ENCODE measurements at places on chromosomes 4 and X.

DNA sequence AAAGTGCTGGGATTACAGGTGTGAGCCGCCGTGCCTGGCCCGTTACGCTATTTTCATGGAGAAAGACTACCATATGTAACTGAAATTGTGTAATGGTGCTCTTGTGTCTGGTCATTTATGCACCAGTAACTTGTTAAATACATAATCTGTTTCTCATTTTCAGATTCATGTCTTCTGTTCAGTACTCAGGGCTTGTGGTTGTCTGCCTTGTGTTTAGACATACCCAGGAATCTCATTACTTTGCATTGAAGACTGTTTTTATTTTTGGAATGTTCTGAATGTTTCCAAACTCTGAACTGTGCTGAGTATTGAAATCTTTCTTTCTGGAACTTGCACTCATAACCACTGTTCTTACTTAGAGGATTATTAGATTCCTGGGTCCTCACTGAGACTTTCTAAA, 52.8 kb downstream of the PDLIM5 start:
- peak; percentile 53 for DNase-seq

GRCh38 chr4:54234497-54235205, 5.6 kb downstream of the PDGFRA start:
- no peak for DNase-seq

GRCh38 chr4:109945056-109945455, 32.4 kb downstream of the EGF start:
- no peak for DNase-seq

DNA sequence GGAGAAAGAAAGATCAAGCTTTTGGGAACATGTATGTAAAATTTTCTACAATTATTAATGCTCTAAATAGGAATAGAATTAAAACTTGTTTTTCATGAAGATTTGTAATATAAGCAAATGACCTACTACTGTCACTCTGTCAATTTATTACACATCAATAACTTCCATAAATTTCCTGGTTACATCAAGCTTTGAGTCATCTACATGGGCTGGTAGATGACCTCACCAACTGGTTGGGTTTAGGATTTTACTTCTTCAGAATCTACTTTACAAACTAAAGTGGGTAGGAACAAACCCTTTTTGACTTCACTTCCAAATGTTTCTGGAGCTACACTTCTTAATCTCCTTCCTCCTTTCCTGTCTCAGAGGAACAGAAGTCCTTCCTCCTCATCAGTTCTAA, 12.0 kb upstream of the LRAT start:
- DNase-seq: no peak

- no peak for DNase-seq
These were observed 28.3 kb upstream of the UXT start for GRCh38 chrX:47687263-47687662.

DNA sequence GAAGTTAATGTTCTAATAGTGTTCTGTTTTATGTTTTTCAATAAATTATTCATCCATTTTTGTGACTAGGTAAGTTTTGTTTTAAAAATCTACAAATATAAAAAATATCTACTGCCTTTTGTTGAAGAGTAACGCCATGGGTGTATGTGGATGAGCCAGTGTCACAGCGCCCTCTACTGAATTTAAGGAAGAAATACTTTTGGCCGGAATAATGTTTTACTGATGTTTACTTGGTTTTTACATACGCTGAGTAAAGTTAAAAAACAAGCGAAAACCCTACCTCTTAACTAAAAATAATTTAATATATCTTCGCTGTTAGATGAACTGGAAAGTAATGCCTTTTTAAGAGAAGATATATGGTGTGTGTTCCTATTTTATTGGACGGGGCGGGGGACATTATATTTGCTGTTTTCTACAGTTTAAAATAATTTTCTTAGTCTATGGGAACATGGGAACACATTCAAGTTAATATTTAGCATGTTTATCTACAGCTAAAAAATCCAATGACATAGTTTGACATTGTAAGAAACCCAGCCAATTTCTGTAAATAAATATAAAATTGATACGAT, 86.1 kb downstream of the CPE start:
- peak; percentile 30 for DNase-seq

DNA sequence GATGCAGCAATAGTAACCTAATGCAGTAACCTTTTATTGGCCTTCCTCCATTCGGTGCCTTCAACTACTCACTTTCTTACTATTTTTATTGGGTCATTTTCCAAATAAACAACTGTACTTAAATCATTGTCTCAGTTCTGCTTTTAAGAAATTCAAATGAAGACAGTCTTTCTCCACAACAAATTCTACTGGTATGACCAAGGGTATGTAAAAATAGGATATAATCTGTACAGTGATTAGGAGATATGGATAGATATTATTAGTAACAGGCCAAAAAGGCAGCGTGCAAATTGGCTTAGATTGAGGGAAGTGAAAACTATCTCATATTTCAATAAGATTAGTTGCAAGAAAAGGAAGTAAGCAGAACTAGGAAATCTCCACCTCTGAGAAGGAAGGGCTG, 177.4 kb upstream of the PPP1R2C start:
- DNase-seq: no peak

DNA sequence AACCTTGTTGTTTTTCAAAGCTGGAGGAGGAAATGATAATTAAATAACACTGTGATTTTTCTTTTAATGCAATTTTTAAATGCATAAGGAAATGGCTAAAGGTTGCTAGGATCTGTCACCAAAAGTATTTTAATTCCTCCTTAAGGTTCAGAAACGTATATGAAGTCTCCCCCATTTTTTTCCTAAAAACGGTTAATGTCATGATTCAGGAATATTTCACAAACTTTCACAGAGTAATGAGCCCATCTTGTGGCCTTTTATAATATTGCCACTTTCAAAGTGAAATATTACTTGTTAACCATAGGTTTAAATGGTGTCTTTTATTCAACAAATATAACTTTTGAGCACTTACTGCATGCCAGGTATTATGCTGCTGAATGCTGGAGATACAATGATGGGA, 99.5 kb upstream of the USP38 start:
- no peak for DNase-seq

- DNase-seq: peak; percentile 86
These were observed 9.6 kb downstream of the DRP2 start for GRCh38 chrX:101229170-101229569.

DNA sequence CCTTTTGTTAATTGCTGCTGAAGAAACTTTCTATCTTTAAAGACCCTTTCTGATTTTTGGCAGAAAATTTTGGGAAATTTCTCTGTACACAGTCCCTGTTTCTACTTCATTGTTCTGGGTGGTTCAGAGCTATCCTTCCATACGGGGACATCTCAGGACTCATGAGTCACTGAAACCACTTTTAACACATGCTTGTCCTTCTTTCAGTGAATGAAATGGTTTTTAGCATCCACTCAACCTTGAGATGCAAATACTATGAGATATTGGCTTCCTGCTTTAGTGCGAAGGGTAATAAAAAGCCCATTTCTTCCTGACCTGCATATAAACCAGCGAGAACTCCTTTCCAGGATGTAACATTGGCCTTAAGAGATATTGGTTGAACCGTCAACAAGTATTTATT, 158.0 kb downstream of the REPS2 start:
- no peak for DNase-seq

DNA sequence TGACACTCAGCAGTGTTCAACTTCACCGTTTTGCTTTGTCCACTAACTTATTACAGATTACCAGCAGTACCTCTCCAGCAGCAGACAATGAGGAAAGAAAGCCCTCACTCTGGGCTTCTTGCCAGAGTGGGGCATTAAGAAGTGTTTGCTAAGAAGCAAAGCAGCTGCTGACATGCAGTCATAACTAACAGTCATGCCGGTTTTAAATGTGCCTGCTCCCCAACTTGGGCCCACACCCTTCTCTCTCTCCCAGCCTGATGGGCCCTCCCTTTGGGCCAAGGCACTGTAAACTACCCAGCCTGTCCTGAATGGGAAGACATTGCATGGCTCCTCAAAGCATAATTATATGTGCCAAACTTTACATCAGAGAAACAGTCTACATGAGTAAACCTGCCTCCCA, 54.6 kb upstream of the HHIP start:
- DNase-seq: peak; percentile 75

GRCh38 chrX:31653422-31653821, 581.6 kb upstream of the FTHL17 start:
- DNase-seq: no peak
